Activated CD4-positive, alpha-beta T cell treated with anti-CD3 and anti-CD28 coated beads for 24 hours (primary cell): ENCODE measurements at places on chromosomes 4 and X.

DNA sequence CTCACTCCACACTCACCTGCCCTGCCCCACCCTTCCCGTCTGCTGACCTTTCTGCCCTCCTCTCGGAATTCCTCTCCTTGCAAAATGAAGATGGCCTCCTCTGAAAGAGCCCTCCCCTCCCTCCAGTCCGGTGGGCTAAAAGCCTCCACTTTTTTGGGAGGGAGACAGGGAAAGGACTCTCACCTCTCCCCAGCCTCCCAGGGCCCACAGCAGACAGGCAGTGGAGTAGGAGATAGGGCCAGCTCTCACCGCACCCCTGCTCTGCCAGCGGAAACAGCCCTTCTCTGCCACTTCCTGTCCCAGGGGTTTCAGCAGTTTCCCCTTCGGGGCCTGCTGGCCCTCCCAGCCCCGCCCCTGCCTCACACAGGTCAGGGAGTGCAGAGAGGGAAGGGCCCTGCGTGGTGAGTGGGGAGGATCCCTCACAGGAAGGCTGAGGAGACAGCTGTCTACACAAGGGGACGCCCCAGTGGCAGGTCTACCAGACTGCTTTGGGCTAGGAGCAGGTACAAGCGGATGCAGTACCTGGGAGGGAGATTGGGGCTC, 18.2 kb downstream of the ELF4 start:
- peak; percentile 69 for DNase-seq

GRCh38 chr4:113882668-113883067, 96.8 kb downstream of the ARSJ start:
- no peak for DNase-seq

- no peak for DNase-seq
Measured at GRCh38 chr4:153294631-153295030, 49.9 kb upstream of the MND1 start.

DNA sequence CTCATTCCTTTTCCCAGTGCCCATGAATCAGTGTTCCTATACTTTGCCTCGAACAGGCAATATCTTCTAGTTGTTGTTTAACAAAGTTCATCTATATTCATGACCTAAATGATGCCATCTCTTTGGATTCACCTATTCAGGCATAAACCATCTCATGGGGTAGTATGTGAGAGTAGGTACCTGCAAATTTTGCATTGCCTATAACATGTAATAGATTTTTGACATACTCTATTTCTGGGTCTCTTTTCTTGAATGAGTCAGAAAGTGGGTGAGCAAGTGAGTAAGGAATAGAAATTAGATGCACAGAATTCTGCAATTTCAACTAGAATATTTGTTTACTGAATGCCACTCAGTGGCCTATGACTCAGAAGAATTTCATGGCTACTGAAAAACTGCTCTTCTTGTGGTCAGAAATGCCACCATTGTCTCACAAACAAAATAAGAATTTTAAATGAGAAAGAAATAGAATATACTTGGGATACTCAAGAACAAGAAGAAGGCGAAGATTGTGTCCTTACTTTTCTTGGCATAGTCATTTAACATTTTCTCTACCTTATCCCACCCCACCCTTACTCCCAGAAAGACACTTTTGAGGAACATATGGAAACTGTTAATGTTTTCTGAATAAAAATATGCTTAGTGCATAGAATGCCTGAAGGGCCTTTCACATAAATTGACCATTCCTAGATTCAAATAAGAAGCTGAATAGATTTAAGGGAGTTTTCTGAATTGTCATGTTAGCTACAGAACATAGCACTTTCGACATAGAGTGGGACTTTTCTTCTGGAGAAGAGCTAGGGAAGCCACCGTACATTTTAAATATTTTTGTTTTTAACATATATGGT, 86.8 kb downstream of the HHIP start:
- no peak for DNase-seq

DNA sequence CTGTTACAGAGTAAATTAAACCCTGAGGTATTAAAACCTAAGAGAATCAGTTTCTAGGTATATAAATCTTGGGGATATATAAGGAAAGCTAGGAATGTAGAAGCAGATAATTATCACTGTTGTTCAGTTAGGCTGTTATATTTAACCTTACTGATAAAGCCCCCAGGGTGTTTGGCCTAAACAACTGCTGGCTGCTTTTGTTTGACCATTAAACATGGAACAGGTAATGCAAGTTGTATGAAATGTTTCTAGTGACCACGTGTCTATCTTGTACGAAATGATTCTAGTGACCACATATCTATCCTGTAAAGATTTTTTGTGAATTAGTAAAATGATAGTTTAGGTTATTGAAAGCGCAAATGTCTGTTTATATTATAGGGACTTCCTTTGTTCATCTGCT, 52.6 kb downstream of the SGMS2 start:
- no peak for DNase-seq

DNA sequence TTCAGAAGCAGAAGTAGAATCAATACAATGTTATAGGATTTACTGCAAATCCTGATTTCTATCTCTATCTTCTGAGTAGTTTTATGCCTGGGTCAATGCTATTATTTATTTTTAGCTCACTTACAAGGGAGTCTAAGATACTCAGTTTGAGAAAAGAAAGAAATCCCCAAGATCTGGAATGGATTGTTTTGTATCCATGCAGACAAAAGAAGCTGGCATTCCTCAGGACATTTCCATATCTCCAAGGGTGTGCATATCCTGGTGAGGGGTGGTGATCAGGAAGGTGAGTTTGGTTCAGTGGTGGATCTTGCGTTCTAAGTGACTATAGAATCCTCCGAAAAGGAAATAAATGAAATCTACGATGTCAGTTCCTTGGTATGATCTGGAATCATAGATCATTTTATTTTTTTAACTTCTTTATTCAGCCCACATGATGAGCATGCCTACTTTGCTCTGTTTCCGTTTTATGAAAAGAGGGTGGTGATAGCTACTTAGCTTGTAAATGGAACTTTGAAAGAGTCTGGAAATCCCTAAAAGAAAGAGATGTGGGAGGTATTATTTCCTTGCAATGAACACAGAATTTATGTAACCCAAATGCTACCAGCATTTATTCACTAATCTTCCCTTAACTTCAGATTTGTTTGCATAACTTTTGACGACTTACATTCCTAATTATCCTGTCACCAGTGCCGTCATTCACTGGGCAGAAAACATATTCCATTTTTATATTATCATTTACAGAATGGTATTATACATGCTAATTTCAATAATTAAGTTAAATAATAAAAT, 81.1 kb upstream of the RAPGEF2 start:
- no peak for DNase-seq

DNA sequence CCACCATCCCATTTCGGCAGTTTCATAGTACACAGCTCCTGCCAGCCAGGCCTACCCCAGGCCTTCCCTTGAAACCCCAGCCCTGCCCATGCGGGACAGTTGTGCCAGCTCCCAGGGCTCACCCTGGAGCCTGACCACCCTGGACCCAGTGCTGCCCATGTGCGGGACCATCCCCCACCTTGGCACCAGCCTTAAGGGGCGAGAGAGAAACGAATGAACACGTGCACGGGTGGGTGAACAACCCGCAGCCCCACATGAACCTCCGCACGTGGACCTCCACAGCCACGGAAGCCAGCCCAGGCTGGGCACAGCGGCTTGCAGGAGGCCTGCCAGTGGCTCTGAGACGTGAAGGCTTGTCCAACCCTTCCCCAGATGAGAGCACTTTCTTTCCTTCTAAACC, 76.0 kb upstream of the MXD4 start:
- no peak for DNase-seq

DNA sequence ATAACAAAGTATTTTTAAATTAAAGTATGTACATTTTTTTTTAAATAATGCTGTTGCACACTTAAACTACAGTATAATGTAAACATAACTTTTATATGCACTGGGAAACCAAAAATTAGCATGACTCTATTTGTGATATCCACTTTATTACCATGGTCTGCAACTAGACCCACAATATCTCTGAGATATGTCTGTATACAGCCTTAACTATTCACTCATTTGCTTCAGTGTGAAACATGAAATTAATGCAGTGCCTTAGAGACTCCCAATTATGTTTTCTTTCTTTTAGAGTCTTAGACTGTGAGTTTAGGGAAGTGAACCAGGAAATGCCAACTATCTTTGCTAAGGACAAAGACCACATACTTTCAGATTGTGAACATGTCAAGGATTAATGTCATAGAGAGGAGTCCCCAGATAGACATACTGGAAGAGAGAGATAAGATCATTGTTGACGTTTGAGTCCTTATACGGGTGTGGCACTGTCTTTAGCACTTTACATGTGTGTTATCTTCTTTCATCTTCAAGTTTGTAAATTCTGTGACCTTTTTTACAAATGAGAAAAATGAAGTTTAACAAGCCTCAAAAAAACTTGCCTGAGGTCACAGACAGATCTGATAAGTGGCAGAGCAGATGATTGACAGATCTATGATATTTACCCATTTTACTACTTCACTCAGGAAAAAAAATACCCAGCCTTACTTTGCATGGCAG, 23.2 kb downstream of the CXorf58 start:
- no peak for DNase-seq
